ENCODE measurements at places on chromosomes 5 and 9. TPM values are rescaled to one million over a fixed set of nuclear protein-coding genes. Genes with fewer than 3 reads are reported as not detected.

Gene ENHO
- not detected for total RNA-seq

Gene CEL
- 2.6 TPM for total RNA-seq

Gene DIPK1B
- 4.0 TPM for total RNA-seq

Gene BTNL8
- total RNA-seq, result not detected

Gene NUTM2G
- not detected for total RNA-seq

Gene PCDHGA9
- 18.1 TPM for total RNA-seq

DNA sequence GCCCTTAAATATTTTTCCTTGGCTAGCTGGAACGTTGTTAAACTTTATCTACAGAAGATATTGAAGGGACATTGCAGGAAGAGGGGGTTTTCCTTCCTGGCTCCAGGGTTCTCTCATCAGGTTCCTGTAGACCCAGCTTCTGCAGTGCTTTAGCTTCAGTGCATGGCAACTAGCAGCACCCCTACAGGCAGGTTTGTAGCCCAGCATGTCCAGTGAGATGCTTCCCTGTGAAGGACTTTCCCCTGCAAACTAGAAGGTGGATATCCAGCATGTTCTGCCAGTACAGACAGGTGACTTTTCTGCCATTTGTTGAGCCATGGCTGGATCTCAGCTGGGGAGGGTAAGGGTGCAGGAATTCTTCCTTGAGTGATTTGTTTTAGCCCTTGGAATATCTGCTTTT lies 10.4 kb downstream of the CCL28 start:
- peak; percentile 55 for DNase-seq

- DNase-seq, result peak; percentile 37
These were observed 198.7 kb upstream of the C9orf72 start for GRCh38 chr9:27771803-27772545.

GRCh38 chr9:104256696-104257062 lies 162.6 kb downstream of the SMC2 start:
- no peak for DNase-seq

- DNase-seq, result no peak
These were observed 182.8 kb downstream of the CACNA1B start for GRCh38 chr9:138060365-138060764.

- DNase-seq, result no peak
These were observed 210.0 kb downstream of the TMEM161B start for GRCh38 chr5:88058625-88059024.

GRCh38 chr5:122153230-122153629 lies 23.9 kb downstream of the ZNF474 start:
- no peak for DNase-seq

GRCh38 chr9:2228641-2229040 lies 213.5 kb downstream of the SMARCA2 start:
- DNase-seq, result no peak

- no peak for DNase-seq
These were observed 46.8 kb upstream of the DAB2IP start for GRCh38 chr9:121604654-121605053.

DNA sequence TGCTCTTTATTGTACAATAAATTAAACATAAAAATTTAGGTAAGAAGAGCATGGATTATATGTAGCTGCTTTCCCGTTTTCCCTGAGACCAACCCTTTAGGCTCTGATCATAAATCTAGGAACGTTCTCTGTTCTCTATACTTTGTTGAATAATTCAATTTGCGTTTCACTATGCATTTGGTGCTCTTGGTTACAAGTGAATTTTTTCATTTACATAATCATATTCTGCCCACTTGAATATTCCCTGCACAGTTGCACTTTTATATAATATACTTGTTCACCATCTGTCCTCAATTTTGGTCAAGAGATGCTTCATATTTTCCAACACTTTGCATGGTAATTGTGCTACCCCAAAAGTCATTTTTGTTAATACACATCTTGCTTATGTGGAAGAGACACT lies 741.8 kb downstream of the CDH12 start:
- no peak for DNase-seq

- no peak for DNase-seq
These were observed 323.8 kb upstream of the IRX4 start for GRCh38 chr5:2206293-2207108.

- DNase-seq, result no peak
These were observed 67.6 kb upstream of the SLC12A2 start for GRCh38 chr5:128015978-128016377.
